ENCODE measurements at places on chromosomes 12 and 14.

- DNase-seq, result no peak
These were observed 96.1 kb upstream of the SLC16A7 start for GRCh38 chr12:59499774-59500173.

DNA sequence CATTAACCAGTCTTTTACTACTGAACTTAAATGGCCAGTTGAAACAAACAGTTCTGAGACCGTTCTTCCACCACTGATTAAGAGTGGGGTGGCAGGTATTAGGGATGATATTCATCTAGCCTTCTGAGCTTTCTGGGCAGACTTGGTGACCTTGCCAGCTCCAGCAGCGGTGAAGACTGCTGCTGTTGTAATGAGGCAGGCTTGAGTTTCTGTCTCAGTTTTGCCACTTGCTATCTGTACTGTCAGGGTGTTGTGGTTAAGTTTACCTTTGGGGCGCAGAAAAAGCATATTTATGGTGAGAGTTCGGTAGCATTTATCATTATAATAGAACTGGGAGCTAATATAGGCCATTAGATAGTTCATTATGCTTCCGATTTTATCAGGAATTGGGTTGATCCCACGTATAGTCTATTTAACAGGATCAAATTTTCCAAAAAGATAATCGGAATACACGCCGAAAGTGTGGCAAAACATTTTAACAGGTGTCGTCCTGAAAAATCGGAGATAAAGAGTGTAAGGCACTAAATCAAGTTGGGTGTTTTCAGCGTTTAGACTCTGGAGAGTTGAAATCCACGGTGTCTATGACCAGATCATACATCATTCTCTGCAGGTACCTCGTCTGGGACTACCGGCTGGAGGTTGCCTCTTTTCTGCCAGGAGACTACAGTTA, 688 bp upstream of the NECAP1 start:
- no peak for DNase-seq

GRCh38 chr12:16586350-16587109, 19.4 kb downstream of the LMO3 start:
- DNase-seq, result no peak

DNA sequence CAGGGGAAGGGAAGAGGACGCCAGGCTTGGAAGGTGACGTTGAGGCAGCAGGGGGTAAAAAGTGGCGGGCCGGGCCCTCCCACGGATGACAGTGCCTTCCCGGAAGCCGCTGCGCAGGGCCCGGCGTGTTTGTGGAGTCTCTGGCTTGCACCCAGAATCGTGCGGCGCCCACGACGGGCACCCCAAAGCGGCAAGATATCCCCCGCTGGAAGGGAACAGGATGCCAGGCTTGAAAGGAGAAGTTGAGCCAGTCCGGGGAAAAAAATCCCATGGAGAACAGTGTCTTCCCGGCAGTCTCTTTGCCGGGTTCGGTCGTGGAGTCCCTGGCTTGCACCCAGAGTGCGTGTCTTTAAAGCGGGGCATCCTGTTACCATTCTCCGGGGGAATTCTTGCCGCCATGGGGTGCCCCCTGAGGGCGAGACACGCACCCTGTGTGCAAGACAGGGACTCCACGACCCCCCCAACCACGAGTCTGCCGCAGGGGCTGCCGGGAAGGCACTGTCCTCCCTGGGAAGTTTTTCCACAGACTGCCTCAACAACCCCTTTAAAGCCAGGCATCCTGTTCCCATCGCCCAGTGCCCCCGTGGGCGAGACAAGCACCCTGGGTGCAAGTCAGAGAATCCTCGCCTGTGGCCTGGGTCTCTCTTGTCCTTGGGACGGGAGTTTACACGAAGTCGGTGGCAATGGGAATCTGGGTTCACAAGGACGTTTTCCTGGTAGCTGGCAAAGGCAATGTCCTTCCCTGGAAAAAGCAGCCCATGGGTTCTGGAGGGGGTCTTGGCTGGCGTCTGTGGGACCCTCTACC, 156.1 kb upstream of the ALG10B start:
- no peak for DNase-seq

- no peak for DNase-seq
These were observed 20.5 kb upstream of the TESC start for GRCh38 chr12:117119592-117120198.

- DNase-seq, result no peak
These were observed 17.1 kb upstream of the YBX3 start for GRCh38 chr12:10740182-10740581.

DNA sequence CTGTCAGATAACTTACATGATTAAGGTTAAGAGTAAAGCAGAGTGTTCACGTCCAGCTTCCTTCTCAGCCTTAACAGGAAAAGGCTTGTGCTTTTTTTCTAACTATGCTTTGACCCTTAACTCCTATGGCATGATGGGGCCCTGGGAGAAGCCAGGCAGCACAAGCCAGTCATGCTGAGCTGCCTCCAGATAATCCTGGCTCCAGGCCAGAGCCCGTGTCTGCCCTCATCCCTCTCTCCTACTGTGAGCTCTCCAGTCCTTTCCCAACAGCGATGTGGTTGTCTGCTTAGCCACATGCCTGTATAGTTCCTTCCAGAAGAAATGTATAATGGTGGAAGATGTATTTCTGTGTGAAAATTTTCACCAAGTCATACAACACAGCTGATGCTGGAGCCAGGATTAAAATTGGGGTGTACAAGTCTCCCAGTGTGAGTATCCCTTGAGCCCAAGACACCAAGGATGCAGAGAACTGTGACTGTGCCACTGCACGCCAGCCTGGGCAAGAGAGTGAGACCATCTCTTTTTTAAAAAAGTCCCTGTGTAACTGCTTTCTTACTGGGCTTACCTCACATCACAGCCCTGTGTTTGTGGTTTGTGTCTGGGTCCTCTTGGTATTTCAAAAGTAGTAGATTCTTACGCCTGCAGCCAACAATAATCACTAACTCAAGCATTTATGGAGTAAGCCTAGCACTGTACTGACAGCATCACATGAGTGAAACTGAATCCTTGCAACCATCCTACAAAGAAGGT, 7.9 kb upstream of the ITFG2 start:
- DNase-seq, result no peak

DNA sequence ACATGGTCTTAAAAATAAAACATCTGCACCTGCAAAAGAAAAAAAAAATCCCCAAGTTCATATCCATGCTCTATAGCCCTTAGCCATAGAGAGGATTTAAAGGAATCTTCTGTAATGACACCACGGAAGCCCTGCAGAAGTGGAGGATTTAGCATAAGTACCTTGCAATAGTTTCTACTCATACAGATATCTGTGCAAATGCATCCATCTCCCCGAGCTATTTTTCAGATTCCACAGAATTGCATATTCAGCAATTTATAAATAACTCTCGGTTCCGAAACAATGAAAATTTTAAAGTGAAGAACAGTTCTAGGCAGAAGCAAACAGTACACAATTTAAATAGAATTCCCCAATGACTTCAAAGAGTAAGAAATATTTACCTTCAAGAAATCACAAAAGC, 424 bp downstream of the IGF1 start:
- no peak for DNase-seq

DNA sequence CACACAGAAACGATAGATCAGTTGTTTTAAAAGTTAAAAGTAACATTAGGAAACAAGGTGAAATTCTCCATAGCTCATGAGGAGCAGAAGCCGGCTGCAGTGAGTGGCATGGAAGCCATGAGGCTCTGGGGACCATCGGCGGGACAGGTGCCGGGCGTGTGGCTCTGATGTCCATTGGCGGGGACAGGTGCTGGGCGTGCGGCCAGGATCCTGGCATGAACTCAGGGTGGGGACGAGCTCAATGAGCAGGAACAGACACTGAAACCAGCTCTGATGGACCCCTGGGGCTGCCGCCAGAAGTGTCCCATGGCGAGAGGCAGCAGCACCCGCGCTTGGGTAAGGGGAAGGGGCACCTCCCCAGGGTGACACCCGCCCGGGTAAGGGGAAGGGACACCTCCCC, 75.1 kb downstream of the NOC4L start:
- no peak for DNase-seq

DNA sequence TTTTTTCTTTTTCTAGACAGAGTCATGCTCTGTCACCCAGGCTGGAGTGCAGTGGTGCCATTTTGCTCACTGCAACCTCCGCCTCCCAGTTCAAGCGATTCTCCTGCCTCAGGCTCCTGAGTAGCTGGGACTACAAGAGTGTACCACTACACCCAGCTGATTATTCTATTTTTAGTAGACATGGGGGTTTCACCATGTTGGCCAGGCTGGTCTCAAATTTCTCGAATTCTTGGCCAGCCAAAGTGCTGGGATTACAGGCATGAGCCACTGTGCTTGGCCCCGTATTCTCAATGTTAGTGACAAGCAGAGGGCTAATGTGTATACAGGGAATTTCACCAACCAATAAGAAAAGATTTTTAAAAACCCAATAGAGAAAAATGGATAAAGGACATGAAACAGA, 8.4 kb downstream of the PLBD2 start:
- no peak for DNase-seq

DNA sequence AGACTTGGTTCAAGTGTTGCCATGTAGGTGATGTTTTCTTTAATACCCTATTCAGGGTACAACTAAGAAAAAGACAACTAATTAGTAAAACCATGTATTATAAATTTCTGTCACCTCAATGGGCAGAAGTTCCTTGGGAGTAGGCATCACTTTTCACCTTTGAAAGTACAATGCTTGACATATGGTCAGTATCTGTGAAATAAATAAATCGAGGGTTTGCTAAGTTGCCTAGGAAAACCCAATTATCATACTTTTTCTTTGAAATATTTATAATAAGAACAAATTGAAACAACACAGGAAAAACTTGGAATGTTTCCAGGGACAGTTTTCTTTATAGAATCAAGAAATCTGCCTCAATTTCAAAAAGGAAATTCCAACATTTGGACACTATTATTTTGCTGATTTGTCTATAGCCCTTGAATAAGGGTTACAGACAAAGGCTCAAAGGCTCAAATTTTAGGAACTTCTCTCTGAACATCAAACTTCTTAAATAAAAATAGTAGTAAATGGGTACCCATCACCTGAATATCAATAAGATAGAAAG, 13.7 kb downstream of the FGD6 start:
- DNase-seq, result no peak

DNA sequence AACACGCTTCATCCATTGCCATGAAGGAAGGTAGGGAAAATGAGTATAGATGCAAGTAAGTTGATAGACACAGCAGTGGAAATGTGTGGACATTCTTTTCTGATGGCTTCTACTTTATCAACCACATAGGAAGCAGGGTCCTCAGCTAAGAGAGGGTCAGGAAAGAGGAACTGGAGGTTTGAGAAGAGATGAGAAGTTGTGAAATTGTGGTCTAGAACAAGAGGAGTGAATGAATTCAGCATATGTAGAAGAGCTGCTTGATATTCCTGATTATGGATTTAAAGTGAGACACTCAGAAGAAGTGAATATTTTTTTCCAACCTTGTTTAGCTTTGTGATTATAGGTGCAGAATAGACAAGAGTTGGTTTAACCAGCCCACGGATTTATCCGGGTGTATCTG, 128.5 kb downstream of the SLC15A5 start:
- DNase-seq, result no peak

DNA sequence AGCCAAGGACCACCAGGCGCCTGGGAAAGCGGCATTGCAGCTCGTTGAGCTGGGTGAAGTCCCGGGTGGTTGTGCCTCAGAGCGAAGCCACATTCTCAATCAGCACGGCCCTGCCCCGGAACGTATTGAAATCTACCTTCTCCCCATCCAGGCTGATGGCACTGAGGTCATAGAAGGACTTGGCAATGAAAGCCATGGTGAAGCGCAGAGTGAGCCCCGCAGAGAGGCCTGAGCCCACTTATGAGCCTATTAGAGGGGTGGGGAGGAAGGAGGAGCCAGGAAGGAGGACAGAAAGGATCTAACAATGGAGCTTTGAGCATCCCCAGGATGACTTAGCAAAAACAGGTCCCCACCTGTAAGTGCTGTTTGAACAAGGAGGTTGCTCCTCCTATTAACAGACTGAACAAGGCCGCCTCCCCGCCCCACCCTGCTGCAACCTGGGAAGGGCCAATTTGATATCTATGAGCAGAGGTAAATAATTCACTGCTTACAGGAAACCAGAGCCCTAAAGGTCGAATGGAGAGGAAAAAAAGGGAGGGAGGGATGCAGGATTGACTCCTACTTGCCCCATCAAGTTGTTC, at the start of gene GPX2:
Gene GPX2 (minus strand): TSS at position 215 of the 581 bp plus-strand sequence. CDS start 19 bp downstream, at position 196.
- DNase-seq, result peak; percentile 16

DNA sequence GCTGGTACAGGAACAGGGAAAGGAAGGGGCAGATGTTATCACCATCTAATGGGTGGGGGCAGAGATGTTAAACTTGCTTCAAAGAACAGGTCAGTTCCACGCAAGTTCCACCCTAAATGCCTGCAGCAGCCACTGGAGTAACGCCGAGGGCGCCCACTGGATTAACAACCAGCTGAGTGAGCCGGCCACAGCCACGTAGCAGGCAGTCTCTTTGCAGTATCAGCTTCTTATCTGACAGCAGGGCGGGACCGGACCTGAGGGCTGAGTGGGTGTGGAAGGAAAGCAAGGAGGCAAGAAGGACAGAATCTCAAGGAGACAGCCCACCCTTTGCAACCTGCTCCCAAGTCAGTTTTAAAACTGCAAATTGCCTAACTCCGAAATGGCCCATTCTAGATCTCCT, 38.4 kb upstream of the FOXN3 start:
- no peak for DNase-seq

DNA sequence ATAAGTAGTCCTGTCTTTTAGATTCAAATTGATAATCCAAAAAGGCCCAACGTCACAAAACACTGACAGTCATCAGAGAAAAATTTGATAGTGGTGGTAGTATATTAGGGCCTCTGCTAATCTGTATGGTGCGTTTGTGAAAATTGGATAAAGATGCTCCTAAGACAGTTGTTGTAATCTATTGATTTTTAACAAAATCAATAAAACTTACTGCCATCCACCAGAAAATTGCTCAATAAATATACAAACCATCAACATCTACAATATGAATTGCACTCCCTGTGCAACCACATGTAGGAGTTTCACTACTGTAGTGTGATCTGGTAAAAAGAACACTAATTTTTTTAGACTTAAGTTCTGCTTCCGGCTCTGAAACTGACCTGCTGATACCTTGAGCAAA, 336.8 kb downstream of the FUT8 start:
- no peak for DNase-seq

DNA sequence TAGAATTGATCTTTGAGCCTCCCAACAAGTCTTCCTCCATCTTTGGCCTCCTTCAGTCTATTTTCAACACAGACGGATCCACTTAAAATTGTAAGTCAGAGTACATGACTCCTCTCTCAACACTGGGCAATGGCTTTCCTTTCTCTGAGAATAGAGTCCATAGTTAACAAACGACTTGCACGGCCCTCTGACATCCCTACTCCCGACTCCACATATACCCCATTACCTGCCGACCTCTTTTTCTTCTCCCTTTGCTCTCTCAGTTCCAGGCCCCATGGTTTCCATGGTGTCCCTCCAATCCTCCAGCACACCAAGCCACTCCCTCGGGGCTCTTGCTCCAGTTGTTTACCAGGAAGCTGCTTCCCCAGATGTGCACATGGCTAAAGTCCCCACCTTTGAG, 84.7 kb downstream of the DNAI7 start:
- no peak for DNase-seq

DNA sequence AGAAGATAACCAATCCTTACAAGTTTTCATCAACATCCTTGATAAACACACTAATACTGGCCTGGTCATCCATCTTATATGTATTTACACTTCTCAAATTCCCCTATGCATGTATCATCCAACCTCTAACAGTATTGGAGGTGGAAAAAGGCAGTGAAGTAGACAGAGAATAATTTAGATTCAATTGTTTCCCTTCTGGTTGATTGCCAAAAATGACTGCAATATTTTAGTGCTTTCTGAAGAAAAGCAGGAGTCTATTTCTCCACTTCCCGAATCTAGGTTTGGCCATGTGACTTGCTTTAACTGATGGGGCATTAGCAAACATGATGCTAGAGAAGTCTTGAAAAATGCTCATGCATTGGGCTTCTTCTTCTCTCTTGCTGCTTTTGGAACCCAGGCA, 78.3 kb upstream of the METAP2 start:
- DNase-seq, result no peak

- DNase-seq, result peak; percentile 78
These were observed 300.2 kb upstream of the PRKD1 start for GRCh38 chr14:30227876-30228275.
